ENCODE measurements at places on chromosomes 11 and 22.

DNA sequence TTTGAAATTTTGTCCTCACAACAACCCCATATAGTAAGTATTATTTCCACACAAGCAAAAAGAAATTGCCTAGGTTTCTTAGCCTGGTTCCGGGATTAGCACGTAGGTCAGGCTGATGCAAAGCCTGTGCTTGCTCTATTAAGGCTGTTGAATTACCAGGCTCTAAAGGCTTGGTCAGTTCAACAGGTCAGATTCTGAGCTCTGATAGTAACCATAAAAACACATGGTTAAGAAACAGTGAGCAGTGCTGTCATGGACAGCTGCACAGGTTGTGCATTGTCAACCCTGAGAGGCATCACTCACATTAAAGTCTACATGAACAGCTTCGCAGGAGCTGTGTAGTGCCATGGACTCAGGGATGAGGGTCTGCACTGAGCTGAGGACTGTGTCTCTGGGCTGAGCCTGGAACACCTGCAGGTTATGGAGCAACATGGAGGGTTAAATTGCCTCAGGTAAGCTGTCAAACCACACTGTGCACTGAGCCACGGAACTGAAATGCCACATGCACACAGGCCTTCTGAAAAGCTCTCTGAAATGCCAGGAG is 98.0 kb downstream of the PIWIL4 start:
- DNase-seq: no peak

GRCh38 chr11:65844231-65844872 is 10.6 kb downstream of the SNX32 start:
- no peak for DNase-seq

DNA sequence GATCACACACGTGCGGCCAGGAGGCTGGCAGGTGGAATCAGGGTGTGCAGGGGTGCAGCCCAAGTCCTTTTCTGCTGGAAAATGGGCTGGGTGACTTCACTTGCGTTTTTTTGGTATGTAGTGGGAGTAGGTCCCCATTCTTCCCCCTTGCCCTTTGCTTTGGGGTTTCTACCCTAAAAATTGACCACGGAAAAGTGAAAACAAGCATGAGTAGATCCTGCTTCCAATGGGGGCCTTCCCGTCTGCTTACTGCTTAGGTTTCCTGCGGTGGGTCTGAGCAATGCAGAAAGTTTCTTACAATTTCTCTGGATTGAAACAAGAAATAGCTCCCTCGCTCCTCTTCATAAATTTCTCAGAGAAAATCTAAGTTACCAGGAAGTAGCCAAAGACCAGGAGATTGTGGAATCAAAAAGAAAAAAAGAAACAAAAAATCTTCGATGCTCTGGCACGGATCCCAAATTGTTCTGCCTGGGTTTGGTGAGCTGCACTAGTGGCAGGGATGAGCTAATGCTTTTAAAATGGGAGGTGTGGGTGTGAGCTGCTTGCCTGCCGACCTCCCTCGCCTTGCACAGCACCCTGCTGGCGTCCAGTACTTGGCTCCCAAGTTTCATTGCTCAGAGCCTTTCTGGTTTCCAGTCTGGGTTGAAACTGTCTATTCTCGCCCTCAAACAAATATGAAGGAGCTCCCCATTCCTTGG is 2.4 kb downstream of the TIMP3 start:
- no peak for DNase-seq

GRCh38 chr11:104819603-104820002 is 78.7 kb downstream of the CASP12 start:
- DNase-seq: no peak

GRCh38 chr11:104164028-104164520 is at the start of gene PDGFD:
TSS of gene PDGFD (minus strand) at chr11:104164147.
- DNase-seq: no peak

DNA sequence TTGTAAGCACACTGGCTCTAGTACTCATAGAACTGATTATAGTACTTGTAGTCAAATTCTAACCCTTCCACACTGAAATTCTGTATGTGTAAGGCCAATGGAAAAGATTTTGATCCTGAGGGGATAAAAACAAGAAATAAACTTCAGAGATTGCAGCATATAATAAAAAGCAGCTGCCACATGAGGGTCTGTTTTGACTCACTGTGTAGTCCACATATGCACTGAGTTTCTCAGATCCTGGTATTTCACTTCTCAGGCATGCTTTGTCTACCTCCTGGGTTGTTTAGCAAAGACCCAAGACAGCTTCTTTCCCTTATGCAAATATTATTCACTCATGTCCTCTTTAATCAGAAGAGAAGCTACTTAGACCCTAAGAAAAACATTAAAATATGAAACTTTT is 71.1 kb upstream of the SLC5A12 start:
- no peak for DNase-seq

DNA sequence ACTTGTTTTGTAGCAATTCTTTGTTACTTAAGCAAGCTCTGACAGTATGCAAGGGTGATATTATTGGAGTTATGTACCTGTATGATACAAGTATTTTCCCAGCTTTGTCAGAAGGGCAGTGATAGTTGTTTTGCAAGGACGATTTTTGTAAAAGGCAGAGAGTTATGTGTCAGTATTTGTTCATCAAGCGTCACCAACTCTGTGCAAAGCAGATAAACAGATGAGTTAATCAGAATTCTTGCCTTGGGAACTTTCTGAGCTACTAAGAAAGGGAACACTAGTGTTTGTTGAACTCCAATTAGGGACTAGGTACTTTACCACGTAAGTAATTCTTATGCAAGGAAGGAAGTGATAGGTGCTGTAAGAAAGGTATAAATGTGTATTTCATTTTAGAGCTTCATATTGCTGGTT is 1.4 kb downstream of the USP47 start:
- no peak for DNase-seq

All from activated CD4-positive, CD25-positive, alpha-beta regulatory T cell (primary cell).